ENCODE measurements at places on chromosomes 3 and 15. TPM values are rescaled to one million over a fixed set of nuclear protein-coding genes. Genes with fewer than 3 reads are reported as not detected.

GRCh38 chr15:59273234-59273633 lies 66.6 kb downstream of the LDHAL6B start:
- H3K4me1 ChIP-seq, result peaks cover 6% of the 10 kb centered on the region
- DNase-seq, result no peak
- no peak overlapping the region for H3K27ac ChIP-seq
- H3K4me3 ChIP-seq, result no peak overlapping the region
- no peaks in the 10 kb centered on the region for H3K27me3 ChIP-seq
- no peaks in the 10 kb centered on the region for H3K36me3 ChIP-seq

DNA sequence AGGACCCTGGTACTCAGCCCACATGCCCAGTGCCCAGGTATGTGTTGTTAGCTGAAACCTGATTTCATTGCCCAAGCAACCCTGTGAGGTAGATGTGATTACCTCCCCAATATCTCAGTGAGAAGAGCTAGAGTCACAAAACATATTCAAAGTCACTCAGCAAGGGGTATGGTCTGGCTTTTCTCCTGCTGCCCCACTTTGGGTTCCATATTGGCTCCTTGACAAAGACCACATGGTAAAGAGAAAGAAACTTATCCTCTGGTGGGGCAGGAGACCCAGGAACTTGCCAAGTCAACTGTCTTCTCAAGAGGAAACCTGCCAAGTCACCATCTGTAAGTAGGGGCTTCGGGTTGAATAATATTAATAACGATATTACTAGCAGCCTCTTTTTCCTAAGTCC lies 148.3 kb upstream of the LMCD1 start:
- no peak for DNase-seq
- H3K27me3 ChIP-seq, result no peaks in the 10 kb centered on the region
- H3K27ac ChIP-seq, result no peak overlapping the region
- no peak overlapping the region for H3K4me3 ChIP-seq
- H3K36me3 ChIP-seq, result no peaks in the 10 kb centered on the region

DNA sequence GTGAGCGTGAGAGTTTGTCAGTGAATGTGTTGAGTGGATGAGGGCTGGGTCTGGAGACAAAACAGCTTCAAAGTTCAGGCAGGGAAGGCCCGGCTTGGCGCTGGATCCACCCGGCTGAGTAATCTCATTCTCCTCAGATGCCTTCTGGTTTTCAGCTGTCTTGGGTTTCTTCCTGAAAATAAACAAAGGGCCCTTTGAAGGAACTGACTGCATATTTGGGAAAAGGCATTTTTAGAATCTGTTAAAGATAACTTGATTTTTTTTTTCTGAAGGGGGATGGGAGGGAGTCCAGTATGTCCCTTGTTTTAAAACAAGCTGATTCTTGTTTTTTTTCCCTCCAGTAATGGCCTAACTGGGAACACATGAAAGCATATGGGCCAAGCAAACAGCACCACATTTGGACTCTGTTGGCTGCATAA lies 86.4 kb downstream of the TIGIT start:
- peaks cover 30% of the 10 kb centered on the region for H3K4me1 ChIP-seq
- H3K27ac ChIP-seq, result peak overlapping the region; percentile 76
- DNase-seq, result peak; percentile 68
- H3K36me3 ChIP-seq, result no peaks in the 10 kb centered on the region

DNA sequence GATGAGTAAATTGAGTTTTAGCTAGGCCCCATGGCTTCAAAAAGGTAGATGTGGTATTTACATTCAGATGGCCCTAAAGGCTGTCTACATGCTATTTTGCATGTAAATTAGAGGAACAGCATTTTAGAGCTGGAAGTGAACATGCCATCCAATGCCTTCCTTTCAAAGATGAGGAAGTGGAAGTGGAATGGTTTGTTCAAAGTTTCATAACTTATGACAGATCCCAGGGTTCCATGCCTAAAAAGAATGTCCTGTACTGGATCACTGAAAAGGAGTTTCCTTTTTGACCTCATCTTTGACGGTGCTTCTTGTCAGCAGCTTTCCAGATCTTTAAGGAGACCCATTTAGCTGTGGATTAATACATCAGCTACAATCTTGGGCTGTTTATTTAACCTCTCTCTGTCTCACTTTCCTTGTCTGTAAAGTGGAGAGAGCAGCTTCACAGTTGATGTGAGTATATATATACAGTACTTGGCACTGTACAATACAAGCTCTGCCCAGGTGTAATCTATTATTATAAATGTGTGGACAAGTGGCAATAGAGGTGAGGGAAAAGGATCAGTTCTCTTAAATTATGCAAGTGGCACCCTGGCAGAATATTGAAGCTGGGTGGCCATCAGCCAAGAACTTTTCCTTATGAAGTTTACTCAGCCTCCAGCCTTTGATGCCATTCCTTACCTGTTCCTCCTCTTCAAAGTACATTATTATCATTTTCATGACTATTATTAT lies 68.7 kb upstream of the GOLGA8B start:
- H3K27me3 ChIP-seq, result no peaks in the 10 kb centered on the region
- no peak overlapping the region for H3K4me3 ChIP-seq
- H3K4me1 ChIP-seq, result no peaks in the 10 kb centered on the region
- DNase-seq, result no peak
- no peak overlapping the region for H3K27ac ChIP-seq
- no peaks in the 10 kb centered on the region for H3K36me3 ChIP-seq

- no peak for DNase-seq
- no peaks in the 10 kb centered on the region for H3K4me1 ChIP-seq
- H3K36me3 ChIP-seq, result no peaks in the 10 kb centered on the region
- H3K27me3 ChIP-seq, result no peaks in the 10 kb centered on the region
These were observed 215.9 kb downstream of the GBE1 start for GRCh38 chr3:81545572-81545971.

Gene SLC12A6
- 22.3 TPM for total RNA-seq

- no peaks in the 10 kb centered on the region for H3K27me3 ChIP-seq
- DNase-seq, result no peak
- no peak overlapping the region for H3K27ac ChIP-seq
- H3K4me1 ChIP-seq, result no peaks in the 10 kb centered on the region
- no peaks in the 10 kb centered on the region for H3K36me3 ChIP-seq
- H3K4me3 ChIP-seq, result no peak overlapping the region
These were observed 72.1 kb downstream of the ADAM10 start for GRCh38 chr15:58677426-58677825.

- no peak overlapping the region for H3K27ac ChIP-seq
- H3K27me3 ChIP-seq, result no peaks in the 10 kb centered on the region
- no peaks in the 10 kb centered on the region for H3K36me3 ChIP-seq
- H3K4me3 ChIP-seq, result no peak overlapping the region
These were observed 234.3 kb downstream of the SHOX2 start for GRCh38 chr3:157871838-157872460.

Gene FGD5
- 28.2 TPM for total RNA-seq

DNA sequence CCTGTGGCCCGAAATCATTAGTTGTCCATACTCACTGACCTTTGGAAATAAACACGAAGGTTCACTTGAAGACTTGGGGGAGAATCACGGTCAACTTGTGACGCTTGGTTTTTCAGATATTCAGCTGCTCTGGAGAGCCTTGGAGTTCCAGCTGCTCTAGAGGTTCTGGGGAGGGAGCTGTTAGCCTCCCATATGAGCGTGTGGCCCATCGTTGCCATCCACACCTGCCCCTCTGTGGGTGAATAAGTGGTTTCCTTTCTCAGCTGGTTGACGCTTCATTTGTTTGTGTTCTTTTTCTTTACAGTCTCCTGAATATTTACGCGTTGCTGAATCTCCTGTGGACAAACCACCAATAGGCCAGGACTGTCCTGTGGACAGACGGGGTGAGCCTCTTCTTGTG lies 35.6 kb downstream of the APBA2 start:
- H3K4me1 ChIP-seq, result no peaks in the 10 kb centered on the region
- no peak for DNase-seq
- no peaks in the 10 kb centered on the region for H3K27me3 ChIP-seq
- H3K36me3 ChIP-seq, result no peaks in the 10 kb centered on the region
- H3K27ac ChIP-seq, result no peak overlapping the region
- H3K4me3 ChIP-seq, result no peak overlapping the region

- H3K4me1 ChIP-seq, result no peaks in the 10 kb centered on the region
- H3K27me3 ChIP-seq, result no peaks in the 10 kb centered on the region
- no peak overlapping the region for H3K4me3 ChIP-seq
- no peak for DNase-seq
- no peaks in the 10 kb centered on the region for H3K36me3 ChIP-seq
These were observed 337.3 kb upstream of the TBC1D5 start for GRCh38 chr3:18079739-18080138.

DNA sequence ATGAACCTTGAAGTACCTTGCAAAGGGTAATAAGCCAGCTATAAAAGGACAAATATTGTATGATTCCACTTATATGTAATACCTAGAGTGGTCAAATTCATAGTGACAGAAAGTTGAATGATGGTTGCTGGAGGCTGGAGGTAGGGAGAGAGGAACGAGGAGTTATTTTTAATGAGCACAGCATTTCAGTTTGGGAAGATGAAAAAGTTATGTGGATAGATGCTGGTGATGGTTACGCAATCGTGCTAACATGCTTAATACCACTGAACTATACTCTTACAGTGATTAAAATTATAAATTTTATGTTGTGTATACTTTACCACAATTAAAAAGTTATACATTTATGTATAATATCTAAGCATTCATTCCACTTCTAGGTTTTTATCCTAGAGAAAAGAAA lies 168.6 kb downstream of the GRM7 start:
- no peak overlapping the region for H3K27ac ChIP-seq
- no peaks in the 10 kb centered on the region for H3K27me3 ChIP-seq

DNA sequence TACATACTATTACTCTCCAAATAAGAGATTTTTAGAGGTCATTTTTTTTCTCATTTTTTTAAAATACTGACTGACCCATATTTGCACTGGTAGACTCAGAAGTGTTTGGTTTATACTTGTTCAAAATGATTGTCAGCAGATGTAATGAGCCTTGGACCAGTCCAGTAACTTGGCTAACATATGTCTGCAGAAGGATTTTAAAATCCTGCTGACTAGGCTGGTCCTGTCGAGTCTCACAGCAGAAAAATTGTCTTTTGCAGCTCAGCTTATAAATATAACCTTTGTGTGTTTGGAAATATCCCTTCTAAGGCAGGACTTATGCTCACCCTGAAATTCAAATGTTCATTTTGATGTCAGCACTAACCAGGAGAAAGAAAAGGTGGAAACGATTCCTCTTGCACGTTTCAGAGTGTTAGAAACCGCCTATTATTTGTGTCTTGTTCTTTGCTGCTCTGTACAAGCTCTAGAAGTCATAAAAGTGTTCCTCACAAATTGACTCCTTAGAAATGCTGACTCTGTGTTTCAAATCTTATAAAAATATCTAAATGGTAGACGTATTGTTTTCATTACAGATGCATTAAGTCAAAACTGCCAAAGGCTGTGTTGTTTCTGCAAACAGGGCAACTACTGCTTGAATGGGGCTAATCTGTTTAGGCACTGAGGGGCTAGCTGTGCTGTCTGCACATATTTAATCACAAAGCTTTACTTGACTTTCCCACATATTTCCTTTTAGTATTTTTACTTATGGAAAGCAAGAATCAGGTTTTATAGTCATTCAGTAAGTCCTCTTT lies 95.3 kb downstream of the CHL1 start:
- H3K4me3 ChIP-seq, result no peak overlapping the region
- no peak overlapping the region for H3K27ac ChIP-seq
- no peaks in the 10 kb centered on the region for H3K27me3 ChIP-seq
- no peak for DNase-seq
- no peaks in the 10 kb centered on the region for H3K4me1 ChIP-seq

Gene RTP1
- total RNA-seq, result not detected

DNA sequence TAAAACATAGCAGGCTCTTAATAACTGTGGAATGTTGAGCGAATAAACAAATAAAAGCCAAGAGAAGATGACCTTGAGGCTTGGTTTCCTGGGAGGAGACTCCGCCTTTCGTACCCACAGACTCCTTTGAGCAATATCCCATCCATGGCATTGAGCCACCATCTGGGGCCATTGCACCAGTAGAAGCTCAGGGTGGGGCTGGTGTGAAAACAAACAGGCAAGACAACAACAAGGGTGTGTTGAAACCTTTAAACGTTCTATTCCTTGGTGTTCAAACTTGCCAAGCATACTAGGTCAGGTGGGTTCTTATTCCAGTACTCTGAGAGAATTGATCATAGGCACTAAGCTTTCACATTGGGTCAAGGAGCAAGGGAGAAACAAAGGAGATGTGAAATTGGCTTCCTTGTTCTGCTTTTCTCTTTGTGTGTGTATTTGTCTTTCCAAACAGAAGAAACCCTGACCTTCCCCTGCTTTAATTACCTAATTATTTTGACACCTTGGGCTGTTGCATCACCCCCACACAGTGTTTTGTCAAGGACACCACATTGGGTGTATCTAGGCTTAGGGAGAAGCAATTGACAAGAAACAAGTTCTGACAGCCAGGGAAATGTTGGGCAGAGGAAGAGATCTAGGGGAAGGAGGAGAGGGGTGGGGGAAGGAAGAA lies 105.1 kb upstream of the BCL6 start:
- no peaks in the 10 kb centered on the region for H3K4me1 ChIP-seq
- H3K27me3 ChIP-seq, result no peaks in the 10 kb centered on the region
- no peak overlapping the region for H3K4me3 ChIP-seq
- peak overlapping the region; percentile 24 for H3K27ac ChIP-seq

GRCh38 chr3:32460031-32460749 lies 42.5 kb downstream of the CMTM6 start:
- no peak overlapping the region for H3K4me3 ChIP-seq
- no peaks in the 10 kb centered on the region for H3K27me3 ChIP-seq
- H3K4me1 ChIP-seq, result no peaks in the 10 kb centered on the region
- no peaks in the 10 kb centered on the region for H3K36me3 ChIP-seq
- no peak for DNase-seq

GRCh38 chr3:1578124-1578806 lies 485.4 kb downstream of the CNTN6 start:
- peak overlapping the region; percentile 27 for H3K4me3 ChIP-seq
- no peaks in the 10 kb centered on the region for H3K27me3 ChIP-seq
- H3K27ac ChIP-seq, result peak overlapping the region; percentile 55

DNA sequence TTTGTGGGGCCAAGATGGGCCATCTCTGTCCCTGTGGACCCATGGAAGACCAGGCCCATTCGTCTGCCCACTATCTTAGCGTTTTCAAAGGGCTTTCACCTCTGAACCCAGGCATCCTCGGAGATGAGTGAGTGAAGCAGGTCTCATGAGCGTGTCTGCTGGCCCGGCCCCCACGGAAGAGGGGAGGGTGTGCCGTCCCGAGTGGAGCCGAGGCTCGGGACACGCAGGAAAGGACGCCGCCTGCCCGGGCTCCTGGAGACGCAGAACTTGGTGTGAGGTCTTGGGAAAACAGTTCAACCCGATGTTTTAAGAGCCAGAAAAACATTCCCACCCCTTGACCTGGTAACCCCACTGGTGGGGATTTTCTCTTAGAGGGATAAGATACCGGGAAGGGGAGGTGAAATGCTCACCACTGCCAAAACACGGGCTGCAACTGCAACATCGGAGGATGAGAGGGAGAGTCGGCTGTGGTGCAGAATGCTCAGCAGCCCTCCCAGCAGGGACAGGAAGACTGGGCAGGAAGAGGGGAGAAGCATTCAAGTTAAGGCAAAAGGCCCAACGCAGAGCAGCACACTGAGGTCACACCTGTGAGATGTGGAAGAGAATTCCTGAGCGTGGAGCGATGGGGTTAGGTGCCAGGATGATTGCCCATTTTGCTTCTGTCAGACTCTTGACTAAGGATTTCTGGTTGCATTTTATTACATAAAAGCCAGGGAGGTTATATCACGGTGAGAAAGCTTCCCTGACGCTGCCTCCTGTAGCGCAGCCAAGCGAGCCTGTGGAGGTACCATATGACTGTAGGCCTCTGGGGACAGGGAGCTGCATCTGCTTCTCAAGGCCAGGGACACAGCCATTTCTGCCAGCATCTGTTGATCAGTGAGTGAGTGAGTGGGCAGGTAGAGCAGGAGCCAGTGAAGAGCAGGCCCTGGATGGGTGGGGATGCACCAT lies 14.1 kb upstream of the STAB1 start:
- H3K4me1 ChIP-seq, result peaks cover 13% of the 10 kb centered on the region
- no peaks in the 10 kb centered on the region for H3K27me3 ChIP-seq
- DNase-seq, result no peak
- peaks cover 27% of the 10 kb centered on the region for H3K36me3 ChIP-seq
- peak overlapping the region; percentile 66 for H3K27ac ChIP-seq

Gene CD86
- 7.3 TPM for total RNA-seq

All from breast epithelium (tissue), 4 donors.